IMR-90 (cell line): ENCODE measurements at places on chromosomes 2 and 18. TPM values are rescaled to one million over a fixed set of nuclear protein-coding genes. Genes with fewer than 3 reads are reported as not detected.

The ALPG gene
- total RNA-seq: not detected in 2 replicates

The MRPL30 gene
- 34.8 and 39.2 TPM in 2 replicates for total RNA-seq

The RAPGEF4 gene
- total RNA-seq: 3.2 and 3.6 TPM in 2 replicates

The HOXD4 gene
- total RNA-seq: not detected in 2 replicates

The MOCOS gene
- total RNA-seq: 1.9 and 2.2 TPM in 2 replicates

The GULP1 gene
- total RNA-seq: 40.1 and 54.4 TPM in 2 replicates

The DSG1 gene
- total RNA-seq: not detected in 2 replicates

The FBXO48 gene
- 0.18 and 0.28 TPM in 2 replicates for total RNA-seq

The DES gene
- 3.3 and 4.3 TPM in 2 replicates for total RNA-seq

The ARHGEF4 gene
- total RNA-seq: 2.7 and 3.3 TPM in 2 replicates

The TMEM178A gene
- total RNA-seq: 0.18 and 0.28 TPM in 2 replicates

The KLHL41 gene
- 0.18 and 0.28 TPM in 2 replicates for total RNA-seq

The RGPD4 gene
- total RNA-seq: not detected in 2 replicates

The WDCP gene
- 18.6 and 21.7 TPM in 2 replicates for total RNA-seq

The IL1A gene
- total RNA-seq: 0.83 and 1.1 TPM in 2 replicates

The BOK gene
- 13.3 and 15.8 TPM in 2 replicates for total RNA-seq

The CROCC2 gene
- total RNA-seq: not detected in 2 replicates

The C1QL2 gene
- total RNA-seq: not detected in 2 replicates

The ALK gene
- not detected in 2 replicates for total RNA-seq

The SERPINB2 gene
- 34.4 and 43.0 TPM in 2 replicates for total RNA-seq

The FSHR gene
- total RNA-seq: not detected in 2 replicates

The ANKRD30BL gene
- not detected in 2 replicates for total RNA-seq

The ACVR1C gene
- 0.18 and 0.28 TPM in 2 replicates for total RNA-seq

The ACTG2 gene
- 349 and 523 TPM in 2 replicates for total RNA-seq

The SULT1C4 gene
- 0.36 and 0.56 TPM in 2 replicates for total RNA-seq

The SS18 gene
- 171 and 242 TPM in 2 replicates for total RNA-seq

The PARD6G gene
- 2.5 and 3.3 TPM in 2 replicates for total RNA-seq

The CDH7 gene
- not detected in 2 replicates for total RNA-seq

The UGT1A8 gene
- not detected in 2 replicates for total RNA-seq
